ENCODE measurements at places on chromosomes 7 and 10. TPM values are rescaled to one million over a fixed set of nuclear protein-coding genes. Genes with fewer than 3 reads are reported as not detected.

- no peaks in the 10 kb centered on the region for H3K36me3 ChIP-seq
- H3K27me3 ChIP-seq, result peaks cover 5% of the 10 kb centered on the region
- H3K4me3 ChIP-seq, result no peak overlapping the region
- H3K27ac ChIP-seq, result no peak overlapping the region
- no peak for DNase-seq
Measured at GRCh38 chr10:43939389-43939938, 290.8 kb upstream of the ZNF32 start.

- no peak overlapping the region for H3K27ac ChIP-seq
- no peaks in the 10 kb centered on the region for H3K36me3 ChIP-seq
- H3K27me3 ChIP-seq, result no peaks in the 10 kb centered on the region
- no peak for DNase-seq
Measured at GRCh38 chr7:84720456-84721097, 466.3 kb downstream of the SEMA3D start.

The CH25H gene
- 0.12 TPM for total RNA-seq

DNA sequence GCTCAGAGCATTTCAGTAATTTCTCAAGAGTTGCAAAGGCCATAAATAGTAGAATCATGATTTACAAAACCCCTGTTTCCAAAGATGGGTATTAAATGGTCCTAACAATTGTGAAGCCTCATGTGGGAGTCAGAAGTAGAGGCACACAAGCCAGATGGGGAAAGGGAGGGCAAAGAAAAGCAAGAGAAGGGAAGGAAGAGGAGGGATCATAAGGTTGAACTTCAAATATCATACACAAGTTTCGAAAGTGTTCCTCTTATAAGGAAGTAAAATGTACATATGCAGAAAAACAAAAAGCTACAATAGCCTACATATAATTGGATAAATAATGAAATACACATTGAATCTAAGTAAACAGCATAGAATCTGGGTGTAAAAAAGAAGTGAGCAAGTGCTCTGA lies 6.0 kb downstream of the LIPN start:
- H3K27me3 ChIP-seq, result peaks cover 4% of the 10 kb centered on the region
- DNase-seq, result no peak
- no peaks in the 10 kb centered on the region for H3K36me3 ChIP-seq
- H3K4me3 ChIP-seq, result no peak overlapping the region

- H3K27me3 ChIP-seq, result peaks cover 5% of the 10 kb centered on the region
- DNase-seq, result no peak
- no peaks in the 10 kb centered on the region for H3K36me3 ChIP-seq
Measured at GRCh38 chr7:115511330-115511729, 519.2 kb downstream of the TFEC start.

The TSPAN33 gene
- total RNA-seq, result 4.1 TPM
